Right atrium auricular region (tissue), 2 donors: ENCODE measurements at places on chromosomes 1 and 21. TPM values are rescaled to one million over a fixed set of nuclear protein-coding genes. Genes with fewer than 3 reads are reported as not detected.
A peak's percentile ranks its signal among the peaks of the same experiment; 100 is the strongest.

DNA sequence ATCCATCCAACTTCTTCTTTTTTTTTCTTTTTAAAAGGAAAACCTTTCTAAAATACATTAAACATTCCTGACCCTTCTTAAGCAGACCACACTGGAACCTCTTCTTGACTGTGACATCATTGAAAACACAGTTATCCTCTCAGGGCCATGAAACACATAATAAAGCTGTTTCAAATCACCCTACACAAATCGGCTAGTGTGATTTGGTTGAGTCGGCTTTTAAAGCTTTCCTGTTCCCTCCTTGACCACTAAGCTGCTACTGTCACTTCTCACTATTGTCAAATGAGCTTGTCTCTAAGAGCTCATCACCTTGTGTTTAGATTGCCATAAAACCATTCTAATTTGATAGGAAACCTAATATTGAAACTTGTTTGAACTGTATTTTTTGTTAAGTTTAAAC is 5.9 kb downstream of the USP24 start:
- no peaks in the 10 kb centered on the region for H3K4me1 ChIP-seq
- H3K27ac ChIP-seq: peak overlapping the region; percentile 15
- no peak overlapping the region for H3K4me3 ChIP-seq

GRCh38 chr1:154822233-154822632 is 47.8 kb downstream of the KCNN3 start:
- no peak overlapping the region for H3K4me3 ChIP-seq
- peaks cover 15% of the 10 kb centered on the region for H3K4me1 ChIP-seq
- H3K27ac ChIP-seq: no peak overlapping the region
- H3K36me3 ChIP-seq: no peaks in the 10 kb centered on the region
- DNase-seq: no peak

- H3K27ac ChIP-seq: no peak overlapping the region
- H3K27me3 ChIP-seq: no peaks in the 10 kb centered on the region
- no peak overlapping the region for H3K4me3 ChIP-seq
- DNase-seq: no peak
- H3K4me1 ChIP-seq: no peaks in the 10 kb centered on the region
Measured at GRCh38 chr1:39819091-39819812, 30.6 kb upstream of the BMP8B start.

DNA sequence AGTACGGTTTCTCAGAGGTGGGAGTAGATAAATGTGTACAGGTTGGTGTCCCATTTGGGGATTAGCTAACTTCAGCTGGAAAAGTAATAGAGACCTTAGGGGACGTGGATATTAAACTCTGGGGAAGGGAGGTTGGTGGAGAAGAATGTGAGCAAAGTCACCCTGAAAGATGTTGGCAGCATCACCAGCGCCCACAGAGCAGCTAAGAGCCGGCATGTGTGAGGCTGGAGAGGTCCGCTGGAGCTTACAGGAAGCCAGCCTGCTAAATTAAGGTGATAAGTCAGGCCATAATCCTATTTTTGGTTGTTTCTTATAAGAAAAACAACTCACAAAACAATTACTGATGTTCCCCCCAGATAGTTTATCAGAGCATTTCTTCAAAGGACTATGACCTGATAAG is 12.2 kb downstream of the PTGFRN start:
- H3K36me3 ChIP-seq: no peaks in the 10 kb centered on the region
- H3K27me3 ChIP-seq: no peaks in the 10 kb centered on the region
- no peak overlapping the region for H3K4me3 ChIP-seq
- DNase-seq: peak; percentile 23
- H3K27ac ChIP-seq: peak overlapping the region; percentile 29

DNA sequence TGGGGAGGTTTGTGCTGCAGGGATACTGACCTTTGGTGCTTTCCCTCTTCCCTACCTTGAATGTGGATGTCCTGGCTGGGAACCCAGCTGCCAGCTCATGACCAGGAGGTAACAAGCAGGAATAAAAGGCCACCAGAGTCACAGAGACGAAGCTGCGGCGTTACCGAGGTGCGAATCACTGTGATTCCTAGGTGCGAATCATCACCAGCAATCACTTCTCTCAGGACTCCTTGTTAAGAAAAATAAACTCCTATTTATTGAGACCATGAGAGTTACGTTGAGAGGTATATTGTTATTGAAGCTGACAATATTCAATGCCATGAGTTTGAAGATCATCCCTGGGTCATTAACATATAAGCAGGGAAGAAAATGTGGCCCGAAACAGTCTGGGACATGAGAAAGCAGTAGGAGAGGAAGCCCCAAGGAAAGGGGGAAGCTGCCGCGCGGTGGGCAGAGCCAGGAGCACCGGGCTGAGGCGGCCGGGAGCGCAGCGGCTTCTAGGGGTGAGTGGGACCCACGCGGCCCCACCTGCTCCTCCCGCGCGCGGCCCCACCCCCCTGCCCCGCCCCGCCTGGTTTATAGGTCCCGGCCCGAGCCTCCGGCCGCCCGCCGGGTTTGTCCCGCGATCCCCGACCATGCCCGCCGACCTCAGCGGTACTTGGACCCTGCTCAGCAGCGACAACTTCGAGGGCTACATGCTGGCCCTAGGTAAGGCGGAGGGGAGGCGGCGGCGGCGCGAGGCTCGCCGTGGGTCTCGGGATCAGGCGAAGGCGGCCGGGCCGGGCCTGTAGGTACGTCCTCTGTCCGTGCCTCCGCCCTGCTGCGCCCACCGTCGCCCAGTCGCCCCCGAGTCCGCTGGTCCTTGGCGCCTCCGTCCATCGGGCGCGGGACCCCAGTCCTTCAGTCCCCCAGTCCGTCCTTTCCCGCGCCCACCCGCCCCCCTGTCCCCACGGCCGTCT is at the start of gene RBP7:
Gene RBP7, plus strand, starts transcription at position 605 of the 959 bp plus-strand sequence. Its CDS starts 31 bp downstream, at position 636.
- H3K4me1 ChIP-seq: no peaks in the 10 kb centered on the region
- H3K36me3 ChIP-seq: no peaks in the 10 kb centered on the region
- no peak for DNase-seq

DNA sequence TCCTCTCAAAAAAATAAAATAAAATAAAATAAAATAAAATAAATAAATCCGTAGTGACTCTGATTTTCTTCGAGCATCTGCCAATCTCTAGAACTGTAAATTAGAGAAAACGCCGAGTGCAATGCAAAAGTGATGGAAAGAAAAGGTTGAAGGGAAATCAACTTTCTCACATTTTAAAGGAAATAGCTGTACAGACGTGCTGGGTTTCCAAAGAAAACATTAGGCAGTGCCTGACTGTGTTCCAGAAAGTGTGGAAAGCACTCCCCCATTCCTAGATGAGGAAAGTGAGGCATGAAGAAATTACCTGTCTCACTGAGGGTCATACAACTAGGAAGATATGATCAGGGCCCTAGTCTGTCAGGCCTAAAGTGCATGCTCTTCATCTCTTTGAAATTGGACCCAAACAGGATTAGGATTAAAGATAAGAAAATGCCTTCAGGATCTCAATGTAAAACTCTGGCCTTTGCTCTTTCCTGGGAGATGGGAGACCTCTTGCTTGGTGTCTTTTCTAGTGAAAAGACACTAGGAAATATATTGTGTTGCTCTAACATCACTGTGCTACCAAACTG is 1.8 kb upstream of the PTPN14 start:
- no peak for DNase-seq
- H3K27ac ChIP-seq: no peak overlapping the region
- no peak overlapping the region for H3K4me3 ChIP-seq
- H3K4me1 ChIP-seq: no peaks in the 10 kb centered on the region

The HSPB7 gene
- total RNA-seq: 1,082 TPM

DNA sequence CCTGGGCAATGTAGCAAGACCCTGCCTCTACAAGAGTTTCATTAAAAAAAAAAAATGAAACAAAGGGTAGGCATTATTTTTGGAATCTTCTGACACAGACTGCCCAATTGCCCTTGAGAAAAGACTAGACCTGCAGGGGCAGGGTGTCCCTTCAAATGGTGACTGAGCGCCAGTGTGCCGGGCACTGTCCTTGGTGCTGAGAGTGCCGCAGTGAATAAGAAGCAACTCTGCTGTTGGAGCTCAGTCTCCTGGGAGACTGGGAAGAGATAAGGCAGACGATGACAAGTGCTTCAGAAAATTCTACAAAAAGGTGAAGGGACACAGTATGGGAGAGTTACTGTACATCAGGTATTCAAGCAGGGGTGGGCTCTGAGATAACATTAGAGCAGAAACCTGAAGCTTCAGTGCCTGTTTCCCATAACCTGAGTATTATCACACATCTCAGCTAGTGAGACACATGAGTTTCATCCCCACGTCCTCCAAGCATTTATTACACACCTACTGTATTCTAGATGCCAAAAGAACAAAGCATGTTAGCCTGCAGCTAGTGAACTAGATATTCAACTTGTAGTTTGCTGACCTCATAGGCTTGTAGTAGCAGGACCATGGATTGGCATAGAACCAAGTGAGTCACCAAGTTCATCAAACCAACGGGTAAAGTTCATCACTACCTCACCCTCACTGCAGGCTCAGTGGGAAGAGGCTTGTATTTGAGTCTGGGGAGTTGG is 18.4 kb upstream of the RPL11 start:
- no peak overlapping the region for H3K27ac ChIP-seq
- H3K4me3 ChIP-seq: no peak overlapping the region
- H3K4me1 ChIP-seq: no peaks in the 10 kb centered on the region
- no peak for DNase-seq

DNA sequence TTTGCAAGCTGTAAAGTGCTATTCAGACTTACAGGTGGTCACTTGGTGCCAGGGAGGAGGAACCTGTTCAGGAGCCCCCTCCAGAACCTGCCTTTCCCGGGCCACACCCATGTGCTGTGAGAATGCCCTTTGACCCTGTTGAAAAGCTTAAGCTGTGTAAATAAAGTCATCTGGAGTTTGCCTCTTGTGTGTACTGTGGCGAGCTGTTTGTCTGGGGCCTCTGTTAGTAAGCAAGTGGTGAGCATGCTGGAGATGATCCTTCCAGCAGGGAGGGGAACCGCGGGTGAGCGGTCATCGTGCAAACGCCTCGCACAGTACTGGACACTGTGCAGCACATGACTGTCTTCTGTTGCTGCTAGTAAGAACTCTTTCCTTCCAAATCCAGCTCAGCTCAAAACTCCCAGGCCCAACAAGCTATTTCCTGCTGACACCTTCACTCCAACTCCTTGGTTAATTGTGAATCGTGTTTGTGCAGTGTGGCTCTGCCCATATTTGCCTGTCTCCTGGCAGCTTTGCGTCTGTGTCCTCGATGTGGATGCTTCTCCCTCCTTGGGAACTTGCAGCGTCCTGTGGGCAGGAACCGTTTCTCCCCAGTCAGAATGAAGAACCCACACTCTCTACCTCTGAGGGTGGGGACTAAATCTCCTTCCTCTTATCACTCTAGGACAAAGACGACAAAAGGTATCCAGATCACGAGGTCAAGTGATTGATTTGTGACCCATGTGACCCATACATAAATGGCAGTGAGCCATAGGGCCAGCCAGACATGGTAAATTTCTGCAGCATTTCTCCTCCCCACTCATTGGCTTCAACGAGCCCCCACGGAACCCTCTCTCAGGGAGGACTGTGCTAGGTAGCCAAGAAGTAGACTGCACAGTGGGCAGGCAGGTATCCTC is 13.9 kb upstream of the BTG2 start:
- no peaks in the 10 kb centered on the region for H3K27me3 ChIP-seq
- H3K27ac ChIP-seq: peak overlapping the region; percentile 96
- H3K4me3 ChIP-seq: no peak overlapping the region
- H3K4me1 ChIP-seq: peaks cover 51% of the 10 kb centered on the region

The RNF11 gene
- 103 TPM for total RNA-seq
